ENCODE measurements at places on chromosomes 2 and 18.

DNA sequence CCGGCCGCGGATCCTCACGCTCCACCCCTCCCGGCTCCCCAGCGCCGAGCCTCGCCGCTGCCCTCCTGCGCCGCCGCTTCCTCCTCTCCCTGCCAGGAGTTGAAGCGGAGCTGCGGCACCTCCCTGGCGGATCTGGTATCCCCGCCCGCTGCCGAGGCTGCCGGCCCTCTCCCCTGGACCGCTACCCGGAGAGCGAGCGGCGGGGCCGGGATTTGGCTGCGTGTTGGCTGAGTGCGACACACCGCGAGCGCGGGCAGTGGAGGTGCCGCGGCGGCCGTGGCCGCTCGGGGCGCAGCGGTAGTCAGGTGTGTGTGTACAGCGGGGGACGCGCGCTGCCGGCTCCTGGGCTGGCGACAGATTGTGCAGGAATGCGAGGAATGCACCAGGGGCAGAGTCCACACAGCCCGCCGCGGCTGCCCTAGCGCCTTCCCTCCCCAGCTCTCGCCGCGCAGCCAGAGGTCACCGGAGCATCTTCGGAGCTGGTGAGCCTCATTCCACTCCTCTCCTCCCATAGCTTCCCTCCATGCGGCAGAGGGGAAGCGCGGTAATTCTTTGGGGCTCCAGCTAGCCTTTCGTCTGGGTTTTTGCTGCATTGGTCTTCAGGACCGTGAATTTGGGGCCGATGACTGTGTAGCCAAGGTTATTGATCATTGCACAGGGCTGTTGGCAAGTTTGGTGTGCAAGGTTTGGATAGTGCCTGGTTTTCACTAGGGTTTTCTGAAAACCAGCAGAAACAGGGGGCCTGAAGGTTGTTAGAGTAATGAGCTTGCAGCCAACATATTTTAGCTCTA lies 1.3 kb downstream of the PKP4 start:
- peak; percentile 66 for DNase-seq

- DNase-seq = no peak
These were observed 564 bp downstream of the GCC2 start for GRCh38 chr2:108449410-108450130.

DNA sequence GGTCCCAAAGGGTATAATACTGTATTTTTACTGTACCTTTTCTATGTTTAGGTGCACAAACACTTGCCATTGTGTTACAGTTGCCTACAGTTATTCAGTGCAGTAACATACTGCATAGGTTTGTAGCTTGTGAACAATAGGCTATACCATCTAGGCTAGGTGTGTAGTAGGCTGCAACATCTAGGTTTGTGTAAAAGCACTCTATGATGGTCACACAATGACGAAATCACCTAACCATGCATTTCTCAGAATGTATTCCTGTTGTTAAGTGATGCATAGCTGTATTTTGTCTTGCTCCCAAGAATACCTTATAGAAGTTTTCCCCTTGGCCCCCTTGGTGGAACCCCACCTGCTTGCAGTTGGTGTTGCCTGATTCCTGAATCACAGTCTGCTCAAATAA lies 29.3 kb upstream of the AGFG1 start:
- no peak for DNase-seq

- DNase-seq = no peak
These were observed 33.7 kb upstream of the ZNF516 start for GRCh38 chr18:76528477-76529432.

DNA sequence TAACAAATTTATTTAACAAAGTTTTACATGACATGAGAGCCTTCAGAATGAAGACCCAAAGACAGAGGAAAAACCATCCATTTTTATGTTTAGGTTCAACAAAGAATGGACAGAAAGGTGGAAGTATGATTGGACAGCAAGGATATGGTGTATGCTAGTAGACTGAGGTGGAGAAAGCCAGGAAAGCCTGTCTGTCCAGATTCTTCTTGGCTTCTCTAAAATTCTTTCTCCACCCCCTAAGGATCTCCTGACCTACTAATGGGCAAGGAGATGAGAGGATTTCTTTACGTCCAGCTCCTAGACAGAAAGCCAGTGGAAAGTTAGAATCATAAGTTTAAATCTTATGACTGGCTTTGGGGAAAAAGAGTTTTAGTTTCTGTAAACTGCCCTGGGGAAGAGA lies 3.0 kb downstream of the ATIC start:
- DNase-seq = no peak

GRCh38 chr18:77013811-77014521 lies 118.6 kb downstream of the MBP start:
- no peak for DNase-seq

GRCh38 chr18:66136039-66136438 lies 385.2 kb downstream of the CDH7 start:
- no peak for DNase-seq

DNA sequence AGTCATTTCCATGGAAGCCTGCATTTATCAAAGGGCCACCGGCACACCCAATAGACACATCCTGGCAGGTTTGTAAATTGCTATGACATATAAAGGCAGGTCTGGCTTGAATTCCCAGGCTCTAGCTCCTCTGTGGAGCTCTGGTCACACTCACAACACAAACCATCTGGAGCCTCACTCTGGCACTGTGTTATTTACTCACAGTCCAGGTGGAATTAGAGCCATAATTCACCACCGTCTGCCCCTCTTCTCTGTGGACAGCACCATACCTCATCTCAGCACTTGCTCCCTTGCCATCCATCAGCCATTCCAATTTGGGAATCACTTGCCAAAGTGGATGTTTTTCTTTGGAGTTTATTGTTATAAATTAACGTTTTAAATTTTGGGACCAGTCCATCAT lies 84.3 kb upstream of the OSR1 start:
- no peak for DNase-seq

GRCh38 chr2:236167297-236168109 lies 683 bp downstream of the GBX2 start:
- DNase-seq = no peak

DNA sequence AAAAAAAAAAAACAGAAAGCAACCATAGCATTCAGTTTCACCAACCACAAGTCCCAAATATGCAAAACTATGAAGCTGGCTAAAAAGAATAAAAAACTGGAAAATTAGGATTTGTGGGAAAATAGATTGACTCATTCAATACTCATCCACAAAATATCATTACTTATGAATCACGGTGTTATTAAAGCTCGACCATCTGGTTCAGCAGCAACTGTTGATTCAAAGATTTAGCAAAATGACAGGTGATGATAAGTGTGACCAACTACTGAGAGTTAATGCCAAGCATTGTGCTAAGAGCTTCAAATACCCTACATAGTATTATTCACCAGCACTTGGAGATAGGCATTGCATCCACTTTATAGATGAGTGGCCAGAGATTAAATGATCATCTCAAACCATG lies 26.2 kb upstream of the XDH start:
- no peak for DNase-seq

DNA sequence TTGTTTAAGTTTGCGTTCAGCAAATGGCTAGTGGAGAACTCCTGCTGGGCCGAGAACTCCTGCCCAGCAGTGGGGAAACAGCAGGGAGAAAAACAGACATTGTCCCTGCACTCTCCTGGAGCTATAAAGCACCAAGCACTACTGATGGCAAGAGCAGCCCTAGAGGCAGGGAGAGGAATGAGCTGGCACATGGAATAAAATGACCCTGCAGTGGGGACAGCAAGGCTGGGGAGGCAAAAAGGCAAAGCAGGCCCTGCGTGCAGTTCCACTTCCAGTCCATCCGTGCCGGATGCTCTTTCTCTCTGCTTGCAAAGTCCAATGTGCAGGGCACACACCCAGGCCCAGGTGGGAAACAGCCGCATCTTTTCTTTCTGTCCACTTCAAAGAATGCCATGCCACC lies 415.5 kb downstream of the LRATD1 start:
- no peak for DNase-seq

DNA sequence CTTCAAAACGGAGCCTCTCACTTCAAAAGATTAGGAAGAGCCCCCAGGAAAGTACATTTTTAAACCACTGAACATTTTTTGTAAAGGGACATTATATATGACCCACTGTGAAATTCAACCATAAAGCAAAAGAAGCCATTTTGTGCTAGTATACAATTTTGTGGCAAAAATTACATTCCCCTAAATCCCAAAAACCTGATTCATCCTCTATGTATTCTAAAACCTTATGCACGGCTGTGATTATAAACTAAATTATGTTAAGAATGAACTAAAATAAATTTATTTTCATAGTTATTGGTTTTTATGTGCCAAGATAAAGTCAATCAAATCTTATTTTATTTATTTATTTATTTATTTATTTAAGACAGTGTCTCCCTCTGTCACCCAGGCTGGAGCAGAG lies 48.5 kb downstream of the RTN4 start:
- no peak for DNase-seq

DNA sequence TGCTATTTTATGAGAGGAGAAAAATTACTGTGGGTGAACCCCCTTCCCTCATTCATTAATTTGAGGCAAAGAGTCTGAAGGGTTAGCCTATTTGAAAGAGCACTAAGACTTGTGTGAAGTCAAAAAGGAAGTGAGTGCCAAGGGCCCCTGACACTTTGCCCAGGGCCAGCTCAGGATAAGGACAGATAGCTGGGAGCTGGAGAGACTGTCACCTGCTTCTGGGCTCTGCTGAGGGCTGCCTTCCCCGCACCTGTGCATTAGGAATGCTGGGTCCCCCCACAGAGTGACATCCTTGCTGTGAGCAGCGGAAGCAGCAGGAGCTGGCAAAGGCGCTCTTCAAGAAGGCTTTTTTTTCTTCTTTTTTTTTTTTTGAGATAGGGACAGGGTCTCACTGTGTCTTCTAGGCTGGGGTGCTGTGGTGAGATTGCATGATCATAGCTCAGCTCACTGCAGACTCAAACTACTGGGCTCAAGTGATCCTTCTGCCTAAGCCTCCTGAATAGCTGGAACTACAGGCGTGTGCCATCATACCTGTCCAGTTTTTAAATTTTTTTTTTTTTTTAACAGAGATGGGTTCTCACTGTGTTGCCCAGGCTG lies 148.3 kb downstream of the AQP4 start:
- no peak for DNase-seq

- DNase-seq = no peak
These were observed 27.8 kb upstream of the KCNF1 start for GRCh38 chr2:10883801-10884478.
